ENCODE measurements at places on chromosomes 12 and 14.
A peak's percentile ranks its signal among the peaks of the same experiment; 100 is the strongest.

- DNase-seq: peak; percentile 90
Observed at GRCh38 chr14:105489542-105490266, 1.3 kb upstream of the TEDC1 start.

GRCh38 chr14:98579140-98579539 lies 692.9 kb downstream of the BCL11B start:
- no peak for DNase-seq

DNA sequence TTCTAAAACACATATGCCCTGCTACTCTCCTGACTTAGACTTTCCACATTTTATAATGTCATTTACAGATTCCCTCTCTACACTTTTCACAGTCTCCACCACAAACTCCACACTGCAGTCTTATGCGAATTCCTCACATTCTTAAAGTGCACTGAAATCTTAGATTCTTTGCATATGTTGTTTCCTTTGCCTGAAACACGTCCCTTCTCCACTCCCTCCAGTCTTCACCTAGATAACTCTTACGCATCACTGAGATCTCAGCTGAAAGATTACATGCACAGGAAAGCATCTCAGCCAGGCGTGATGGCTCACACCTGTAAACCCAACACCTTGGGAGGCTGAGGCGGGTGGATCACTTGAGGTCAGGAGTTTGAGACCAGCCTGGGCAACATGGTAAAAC lies 3.8 kb upstream of the ARHGAP9 start:
- no peak for DNase-seq

DNA sequence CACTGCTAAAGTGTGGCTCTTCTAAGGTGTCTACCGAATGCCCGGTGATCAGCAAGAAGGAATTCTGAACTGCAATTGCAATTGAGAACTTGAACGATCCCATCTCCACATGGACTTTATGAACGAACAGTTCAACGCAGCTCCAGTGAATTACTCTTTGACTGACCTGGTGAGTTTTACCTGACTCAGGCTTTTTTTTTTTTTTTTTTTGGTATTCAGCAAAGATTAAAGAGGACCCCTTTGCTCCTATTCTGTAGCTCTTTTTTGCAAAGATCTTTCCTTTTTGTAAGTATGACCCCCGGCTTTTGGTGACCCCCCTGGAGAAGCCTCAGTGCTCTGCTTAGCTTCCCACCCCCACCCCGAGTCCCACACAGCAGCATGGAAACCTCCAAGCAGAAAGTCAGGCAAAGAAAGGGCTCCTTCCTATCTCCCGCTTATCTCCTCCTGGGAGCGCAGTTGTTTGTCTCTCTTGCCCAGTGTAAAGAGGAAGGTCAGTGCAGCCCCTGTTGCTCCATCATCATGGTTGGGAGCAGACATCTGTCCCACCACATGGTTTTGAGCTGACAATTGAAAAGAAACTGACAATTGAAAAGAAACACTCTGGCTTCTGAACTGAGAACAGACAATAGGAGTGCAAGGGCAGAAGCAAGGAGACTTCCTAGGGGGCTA lies 72.1 kb upstream of the DIO3 start:
- no peak for DNase-seq

DNA sequence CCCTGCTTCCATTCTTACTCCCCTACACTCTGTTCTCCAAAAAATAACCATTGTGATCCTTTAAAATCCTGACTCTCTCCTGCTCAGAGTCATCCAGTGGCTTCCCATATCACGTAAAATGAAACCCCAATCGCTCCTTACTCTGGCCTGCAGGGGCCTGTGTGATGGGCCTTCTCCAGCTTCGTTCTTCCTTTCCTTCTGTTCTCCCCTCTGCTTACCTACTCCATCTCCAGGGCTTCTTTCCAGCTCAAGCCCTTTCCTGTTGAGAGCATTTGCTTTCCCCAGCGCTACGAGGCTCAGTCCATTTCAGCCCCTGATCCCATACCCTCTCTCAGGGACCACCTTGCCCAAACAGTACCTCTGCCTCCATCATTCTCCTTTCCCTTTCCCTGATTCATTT lies 144.4 kb upstream of the ARHGAP5 start:
- no peak for DNase-seq
